ENCODE measurements at places on chromosomes 1 and 21.

DNA sequence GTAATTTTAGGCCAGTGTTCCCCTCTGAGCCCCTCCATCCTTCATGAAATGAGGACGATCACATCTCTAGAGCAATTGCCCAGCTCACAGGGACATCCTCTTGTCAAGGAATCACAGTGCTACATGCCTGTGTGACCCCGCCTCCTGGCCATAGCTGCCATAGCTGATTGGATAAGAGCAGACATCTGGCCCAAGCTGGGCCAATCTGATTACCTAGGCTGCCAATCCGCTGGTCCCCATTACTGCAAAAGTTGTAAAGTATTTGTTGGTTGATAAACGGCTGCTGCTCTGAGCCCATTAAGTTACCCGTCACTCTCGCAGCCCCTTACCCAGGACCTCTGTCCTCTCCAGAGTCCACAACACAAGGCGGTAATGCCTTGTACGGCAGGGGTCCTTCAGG, 8.3 kb downstream of the NT5C1A start:
- DNase-seq: no peak

GRCh38 chr1:167775178-167775577, 53.4 kb downstream of the MPZL1 start:
- DNase-seq: peak; percentile 70

DNA sequence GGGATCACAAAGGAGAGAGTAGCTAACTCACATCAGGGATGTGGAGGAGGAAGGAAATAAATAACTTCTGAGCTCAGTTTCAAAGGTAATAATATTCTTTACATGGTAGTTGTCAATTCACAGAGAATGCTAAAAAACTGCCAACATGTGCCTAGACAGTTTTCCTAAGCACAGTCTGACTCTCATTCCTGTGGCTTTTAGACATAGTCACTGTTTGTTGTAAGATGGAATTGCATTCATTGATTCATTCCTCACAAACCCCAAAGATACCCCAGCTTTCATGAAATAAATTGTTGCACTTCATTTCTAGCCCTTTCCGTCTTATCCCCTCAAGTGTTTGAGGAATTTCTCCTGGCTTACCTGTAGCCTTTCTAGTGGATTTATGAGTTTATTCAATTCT, 263.9 kb downstream of the NTNG1 start:
- DNase-seq: peak; percentile 65

GRCh38 chr1:160149716-160150115, 1.7 kb upstream of the ATP1A4 start:
- DNase-seq: no peak

GRCh38 chr1:182003025-182003725, 58.3 kb downstream of the ZNF648 start:
- no peak for DNase-seq

DNA sequence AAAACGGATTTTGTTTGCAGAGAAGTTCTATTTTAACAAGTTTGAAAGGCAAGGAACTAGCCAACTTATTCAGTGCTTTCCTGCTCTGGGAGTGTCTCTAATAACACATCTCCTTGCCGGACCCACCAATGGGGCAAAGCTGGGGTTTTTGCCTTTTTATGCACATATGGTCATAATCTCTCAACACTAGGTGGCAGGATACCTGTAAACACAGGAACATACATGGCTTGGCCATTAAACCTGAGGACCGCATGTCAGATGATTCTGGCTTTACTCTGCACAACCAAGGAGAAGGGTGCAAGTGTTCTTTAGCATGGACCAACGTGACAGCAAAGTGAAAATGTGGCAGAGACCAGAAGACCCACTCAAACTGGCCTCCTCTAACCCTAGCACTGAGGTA, 4.9 kb downstream of the TMEM9 start:
- peak; percentile 49 for DNase-seq

DNA sequence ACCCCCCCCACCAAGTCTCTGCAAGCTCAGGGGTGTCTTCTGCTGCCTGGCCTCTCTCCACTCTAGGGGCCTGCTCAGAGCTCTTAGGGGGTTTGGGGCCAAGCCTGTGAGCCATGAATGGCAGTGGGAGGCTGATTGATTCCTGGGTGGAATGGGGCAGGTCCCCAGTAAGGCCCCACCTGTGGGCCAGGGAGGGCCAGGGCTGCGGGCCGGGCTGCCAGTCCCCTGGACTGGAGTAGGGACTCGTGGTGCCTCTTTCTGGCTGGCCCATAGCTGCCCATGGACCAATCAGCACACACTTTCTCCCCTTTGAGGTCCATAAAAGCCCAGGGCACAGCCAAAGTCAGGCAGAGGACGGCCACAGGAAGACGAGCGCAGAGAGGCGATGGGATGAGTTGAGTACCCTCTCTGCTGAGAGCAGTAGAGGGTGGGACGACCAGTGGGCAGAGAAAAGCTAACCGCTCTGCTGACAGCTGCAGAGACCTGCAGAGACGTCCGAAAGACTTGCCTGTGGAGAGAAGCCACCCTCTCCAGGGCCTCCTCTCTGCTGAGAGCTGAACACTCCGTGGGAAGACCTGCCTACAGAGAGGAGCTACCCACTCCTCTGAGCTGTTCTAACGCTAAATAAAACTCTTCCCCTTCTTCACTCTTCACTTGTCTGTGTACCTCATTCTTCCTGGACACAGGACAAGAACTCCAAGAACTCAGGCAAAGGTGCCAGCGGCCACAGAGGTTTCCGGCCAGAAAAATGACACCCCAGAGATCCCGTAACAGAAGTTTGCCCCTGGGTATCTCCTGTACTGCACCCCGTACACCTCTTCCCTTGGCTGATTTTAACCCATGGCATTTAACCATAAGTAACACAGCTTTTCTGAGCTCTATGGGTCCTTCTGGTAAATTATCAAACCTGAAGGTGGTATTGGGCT, 38.2 kb upstream of the TARDBP start:
- DNase-seq: no peak

DNA sequence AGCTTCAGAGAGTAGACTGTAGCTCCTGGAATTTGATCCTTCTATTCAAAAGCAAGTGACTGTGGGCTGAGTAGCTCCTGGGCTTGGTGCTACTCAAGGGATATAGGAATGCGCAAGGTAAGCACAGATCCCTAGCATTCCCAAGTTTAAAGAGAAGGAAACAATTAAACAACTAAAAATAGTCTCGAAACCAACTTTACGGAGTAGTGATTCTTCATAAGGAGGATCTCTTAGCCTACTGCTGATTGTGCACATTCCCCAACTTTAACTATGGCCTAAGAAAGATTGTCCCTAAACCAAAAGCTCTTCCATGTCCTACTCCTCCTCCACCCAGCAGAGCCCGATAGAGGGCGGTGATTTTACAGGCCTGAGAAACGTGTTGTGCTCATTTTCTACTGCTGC, 226.5 kb upstream of the CAMK1G start:
- DNase-seq: peak; percentile 55

DNA sequence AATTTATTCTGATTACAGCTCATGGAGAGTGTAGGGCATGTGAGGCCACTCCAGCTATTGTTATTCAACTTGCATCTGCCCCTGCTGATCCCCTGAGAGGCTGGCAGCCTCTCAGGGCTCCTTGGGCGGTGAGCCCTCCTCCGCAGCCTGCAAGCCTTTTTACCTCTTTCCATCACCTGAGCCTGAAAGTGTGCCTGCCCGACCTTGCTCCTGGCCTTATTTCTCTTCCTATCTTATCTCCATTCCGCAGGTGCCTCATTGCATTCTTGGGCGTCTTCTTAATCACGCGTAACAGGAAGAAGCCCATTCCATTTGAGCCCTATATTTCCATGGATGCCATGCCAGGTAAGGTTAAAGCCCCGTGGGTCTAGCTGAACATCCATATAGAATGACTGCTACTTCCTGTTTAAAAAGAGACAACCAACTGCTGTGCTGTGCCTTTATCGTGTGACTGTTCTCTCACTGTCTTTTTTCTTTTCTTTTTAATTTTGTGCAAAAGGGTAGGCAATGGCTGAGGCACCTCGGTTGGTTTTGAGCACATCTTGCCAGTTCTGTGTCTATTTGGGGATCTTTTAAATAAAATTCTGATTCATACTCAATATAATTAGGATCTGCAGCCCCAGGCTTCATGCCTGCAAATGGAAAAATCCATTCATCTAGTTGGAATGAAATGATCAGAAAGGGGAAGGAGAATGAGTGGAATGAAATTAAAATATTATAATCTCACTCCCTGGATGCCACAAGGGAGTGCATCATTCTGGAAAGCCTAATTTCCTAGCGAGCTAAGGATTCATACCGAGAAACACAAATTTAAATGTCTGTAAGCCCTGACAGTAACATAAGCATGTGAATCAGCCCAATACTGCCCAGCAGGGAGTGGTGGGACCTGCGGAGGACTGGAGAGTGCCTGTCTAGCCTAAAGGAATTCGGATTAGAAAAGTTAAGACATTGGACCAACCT, 38.6 kb upstream of the RCAN3 start:
- peak; percentile 12 for DNase-seq

DNA sequence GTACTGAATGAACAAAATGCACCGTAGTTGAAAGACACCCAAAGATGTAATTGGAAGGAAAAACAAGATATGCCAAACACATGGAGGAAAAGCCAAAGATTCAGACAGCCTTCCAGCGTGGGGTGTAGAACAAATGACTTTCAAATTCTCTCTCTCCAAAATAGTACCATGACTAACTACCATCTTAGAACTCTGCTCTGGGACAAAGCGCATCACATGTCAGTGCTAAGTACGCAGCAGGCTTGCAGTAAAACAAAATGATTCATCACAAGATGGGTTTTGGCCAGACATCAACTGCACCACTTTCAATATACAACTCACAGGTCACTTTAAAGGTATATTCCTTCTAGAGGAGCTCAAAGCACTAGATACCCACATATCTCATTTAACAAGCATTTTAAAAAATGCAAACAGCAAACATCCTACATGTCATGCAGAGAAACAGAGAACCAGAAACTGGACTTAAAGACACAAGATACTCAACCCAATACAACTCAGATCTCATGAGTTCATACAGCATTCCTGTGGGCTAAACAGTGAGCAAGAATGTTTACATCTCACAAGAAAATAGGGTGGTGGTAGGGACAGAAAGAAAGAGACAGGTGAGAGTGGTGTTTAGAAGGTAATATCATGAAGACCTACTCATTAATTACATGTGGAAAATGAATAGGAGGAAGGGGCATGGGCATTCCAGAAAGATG, 75.7 kb downstream of the BCAR3 start:
- DNase-seq: peak; percentile 95

- DNase-seq: no peak
Measured at GRCh38 chr1:77273891-77274290, 7.9 kb upstream of the AK5 start.

DNA sequence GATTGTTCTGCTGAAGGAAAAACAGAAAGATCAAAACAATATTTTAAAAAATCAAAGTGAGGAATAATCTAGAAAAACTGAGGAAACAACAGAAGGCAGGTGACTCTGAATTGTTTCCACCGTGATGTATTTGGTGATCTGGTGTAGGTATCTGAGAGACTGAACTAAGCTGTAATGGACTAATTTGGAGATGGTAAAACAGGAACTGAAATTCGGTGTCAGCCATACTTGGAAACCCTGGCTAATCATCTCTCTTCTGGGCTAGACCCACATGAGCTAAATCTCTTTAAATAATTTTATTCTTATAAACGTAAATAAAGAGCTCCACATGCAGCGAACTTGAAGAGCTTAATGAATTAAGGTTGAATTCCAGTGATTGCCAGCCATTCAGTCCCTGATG, 1226.1 kb downstream of the NCAM2 start:
- DNase-seq: no peak

DNA sequence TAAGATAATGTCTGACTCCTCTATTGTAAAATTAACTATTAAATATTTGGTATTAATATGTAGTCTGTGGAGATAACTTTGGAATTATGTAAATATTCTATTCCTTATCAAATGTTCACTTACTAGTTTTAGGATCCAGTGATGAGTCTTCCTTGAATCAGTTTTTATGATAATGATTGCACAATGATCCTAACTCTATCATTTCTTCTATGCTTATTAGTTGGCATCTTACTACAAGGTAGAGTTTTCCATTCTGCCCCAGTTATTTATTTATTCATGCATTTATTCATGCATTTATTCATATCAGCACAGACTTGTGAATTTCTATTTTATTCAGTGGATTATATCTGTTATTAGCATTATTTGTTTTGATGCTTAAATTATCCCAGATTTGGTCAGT, 7.4 kb upstream of the MGST3 start:
- DNase-seq: no peak

DNA sequence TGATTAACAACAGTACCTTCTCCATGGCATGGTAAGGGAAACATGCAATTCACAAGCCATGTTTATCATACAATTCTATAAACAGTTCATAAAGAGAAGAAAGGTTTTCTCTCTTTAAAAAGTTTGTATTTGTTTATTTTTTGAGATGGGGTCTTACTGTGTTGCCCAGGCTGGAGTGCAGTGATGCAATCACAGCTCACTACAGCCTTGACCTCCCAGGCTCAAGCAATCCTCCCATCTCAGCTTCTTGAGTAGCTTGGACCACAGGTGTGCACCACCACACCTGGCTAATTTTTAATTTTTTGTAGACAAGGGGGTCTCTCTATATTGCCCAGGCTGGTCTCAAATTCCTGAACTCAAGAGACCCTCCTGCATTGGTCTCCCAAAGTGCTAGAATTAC, 28.0 kb downstream of the SLC37A1 start:
- no peak for DNase-seq

DNA sequence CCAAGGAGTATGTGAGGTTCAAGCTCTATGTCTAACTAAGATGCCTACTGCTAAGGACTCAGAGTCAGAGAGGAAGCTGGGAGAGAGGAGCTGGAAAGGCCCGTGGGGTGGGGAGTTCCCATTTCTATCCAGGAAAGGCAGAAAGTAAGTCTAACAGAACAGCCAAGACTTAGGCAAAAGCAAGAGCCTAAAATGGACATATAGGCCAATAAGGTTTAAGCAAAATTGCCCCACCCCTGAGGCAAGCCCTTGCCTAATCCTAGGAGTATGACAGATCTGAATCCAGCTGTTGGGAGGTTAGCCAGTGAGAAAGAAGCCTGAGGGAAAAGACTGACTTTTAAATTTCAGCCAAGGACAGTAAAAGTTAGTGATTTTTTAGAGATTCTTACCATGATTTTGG, 1.6 kb upstream of the KLHDC9 start:
- DNase-seq: no peak

- DNase-seq: peak; percentile 69
Measured at GRCh38 chr1:184075055-184076029, 23.8 kb downstream of the TSEN15 start.

Data from M059J (cell line).